ENCODE measurements at places on chromosomes 3 and 15. TPM values are rescaled to one million over a fixed set of nuclear protein-coding genes. Genes with fewer than 3 reads are reported as not detected.

DNA sequence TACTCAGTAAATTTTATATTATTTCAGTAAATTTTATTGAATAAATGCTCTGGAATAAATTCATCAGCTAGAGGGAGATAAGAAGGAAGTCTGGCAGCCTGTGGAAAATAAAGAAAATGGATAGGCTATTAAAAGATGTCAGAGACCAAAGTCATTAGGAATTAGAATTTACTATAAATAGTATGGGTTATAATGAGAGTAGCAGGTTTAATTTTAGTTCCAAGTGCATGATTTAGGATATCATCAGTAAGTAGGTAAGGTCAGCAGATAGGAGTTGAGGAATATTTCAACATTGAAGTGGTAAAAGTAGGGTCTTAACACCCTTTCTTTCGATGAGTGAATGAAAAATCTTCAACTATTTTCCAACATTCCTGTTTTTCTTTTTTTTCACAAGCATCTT lies 64.6 kb downstream of the SNRPN start:
- no peak for DNase-seq

- DNase-seq: no peak
These were observed 111.0 kb downstream of the NSUN3 start for GRCh38 chr3:94173673-94174434.

- DNase-seq: no peak
These were observed 615.7 kb upstream of the UBE2E2 start for GRCh38 chr3:22587446-22587845.

DNA sequence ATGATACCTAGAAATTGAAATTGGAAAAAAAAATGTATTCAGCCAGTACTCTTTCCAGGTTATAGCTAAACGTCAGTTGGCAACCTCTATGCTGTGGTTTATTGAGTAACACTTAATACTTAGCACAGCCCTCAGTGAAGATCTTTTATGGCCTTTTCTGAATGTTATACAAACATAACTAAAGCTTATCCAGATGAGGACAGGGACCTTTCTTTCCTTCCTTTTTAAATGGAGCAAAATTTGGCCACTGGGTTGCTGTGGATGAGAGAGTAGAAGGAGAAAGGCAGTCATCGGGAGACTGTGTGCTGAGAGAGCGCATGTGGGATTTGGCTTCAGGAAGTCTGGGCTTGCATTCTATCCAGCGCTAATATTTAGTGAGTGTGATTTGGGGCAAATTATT lies 36.1 kb downstream of the IGF1R start:
- peak; percentile 39 for DNase-seq

DNA sequence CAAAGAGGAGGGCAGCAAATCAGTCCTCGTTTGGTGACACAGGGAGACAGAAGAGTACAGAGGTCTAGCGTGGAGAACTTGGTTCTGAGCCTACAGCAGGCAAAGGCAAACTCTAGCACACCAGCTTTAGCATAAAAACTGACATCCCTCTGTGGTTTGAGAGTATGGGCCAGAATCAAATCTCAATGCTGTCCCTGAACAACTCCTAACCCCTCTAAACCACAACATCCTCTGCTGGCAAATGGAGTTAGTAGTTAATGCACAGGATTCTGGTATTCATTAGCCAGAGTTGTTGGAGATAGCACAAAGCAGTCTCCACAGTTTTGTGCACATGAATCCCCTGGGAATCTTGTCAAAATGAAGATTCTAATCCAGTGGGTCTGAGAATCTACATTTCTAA lies 315.8 kb downstream of the NTRK3 start:
- no peak for DNase-seq

- DNase-seq: peak; percentile 66
These were observed 105.4 kb upstream of the ANKRD28 start for GRCh38 chr3:15903164-15903563.

GRCh38 chr3:46214751-46215352 lies 6.7 kb upstream of the CCR1 start:
- DNase-seq: no peak

GRCh38 chr3:73225146-73225855 lies 163.8 kb downstream of the EBLN2 start:
- no peak for DNase-seq

DNA sequence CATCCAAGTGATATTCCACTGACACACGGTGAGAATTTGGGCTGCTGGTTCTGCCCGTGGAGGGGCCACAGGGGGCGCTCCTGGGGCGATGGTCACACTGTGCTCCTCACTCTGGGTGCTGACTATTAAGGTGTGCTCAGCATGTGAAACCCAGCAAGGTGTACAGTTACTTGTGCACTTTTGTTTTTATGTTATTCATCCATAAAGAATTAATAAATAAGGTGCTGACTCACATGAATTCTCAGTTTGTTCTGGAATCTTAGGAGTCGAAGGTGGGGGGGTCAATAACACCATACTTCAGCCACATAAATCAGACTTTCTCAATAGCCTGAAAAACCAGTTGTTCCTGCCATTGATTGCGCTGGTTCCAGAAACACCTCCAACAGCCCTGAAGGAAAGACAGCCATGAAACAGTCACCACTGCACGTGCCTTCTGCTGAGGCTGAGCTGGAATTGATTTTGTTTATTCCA lies 53.5 kb upstream of the SPATA12 start:
- DNase-seq: no peak

DNA sequence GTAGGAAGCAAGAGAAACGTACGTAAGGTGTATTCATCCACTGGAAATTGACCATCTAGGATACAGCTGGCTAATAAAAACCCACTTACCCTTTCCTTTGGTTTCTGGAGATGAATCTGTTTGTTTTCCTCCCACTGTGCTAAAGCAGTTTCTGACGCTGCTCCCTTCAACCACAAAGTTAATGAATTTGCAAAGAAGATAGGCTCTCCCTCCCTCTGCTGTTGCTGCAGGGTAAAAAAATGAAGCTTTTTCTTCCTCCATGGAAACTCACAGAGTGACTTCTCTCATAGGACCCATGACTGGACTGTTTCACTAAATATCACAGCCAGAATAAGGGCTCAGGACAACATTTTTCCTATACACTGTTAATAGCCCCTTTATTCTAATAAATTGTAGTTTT lies 172.1 kb upstream of the LRRN1 start:
- no peak for DNase-seq

DNA sequence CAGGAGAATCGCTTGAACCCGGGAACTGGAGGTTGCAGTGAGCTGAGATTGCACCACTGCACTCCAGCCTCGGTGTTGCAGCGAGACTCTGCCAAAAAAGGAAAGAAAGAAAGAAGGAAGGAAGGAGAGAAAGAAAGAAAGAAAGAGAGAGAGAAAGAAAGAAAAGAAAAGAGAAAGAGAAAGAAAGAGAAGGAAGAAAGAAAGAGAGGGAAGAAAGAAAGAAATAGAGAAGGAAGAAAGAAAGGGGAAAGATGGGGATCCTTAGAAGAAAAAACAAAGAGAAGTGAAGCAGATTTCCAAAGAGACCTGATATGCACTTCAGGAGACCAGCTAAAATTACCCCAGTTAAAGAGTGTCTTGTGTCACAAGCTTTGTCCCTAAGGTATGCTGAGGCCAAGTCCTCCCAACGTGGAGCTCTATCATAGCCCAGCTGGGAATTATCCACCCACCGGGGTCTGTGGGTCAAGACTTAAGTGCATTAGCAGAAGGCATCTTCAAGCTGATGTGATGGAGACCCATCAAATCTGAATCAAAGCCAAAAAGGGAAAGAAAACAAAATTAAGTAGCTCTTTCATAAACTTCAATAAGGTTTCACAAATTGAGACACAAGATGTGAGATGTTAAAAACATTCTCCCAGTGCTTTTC lies 17.8 kb upstream of the AKAP13 start:
- no peak for DNase-seq

GRCh38 chr3:179943117-179943880 lies 93.4 kb downstream of the PEX5L start:
- DNase-seq: no peak

GRCh38 chr3:133490468-133491351 lies 82.8 kb upstream of the CDV3 start:
- DNase-seq: no peak

DNA sequence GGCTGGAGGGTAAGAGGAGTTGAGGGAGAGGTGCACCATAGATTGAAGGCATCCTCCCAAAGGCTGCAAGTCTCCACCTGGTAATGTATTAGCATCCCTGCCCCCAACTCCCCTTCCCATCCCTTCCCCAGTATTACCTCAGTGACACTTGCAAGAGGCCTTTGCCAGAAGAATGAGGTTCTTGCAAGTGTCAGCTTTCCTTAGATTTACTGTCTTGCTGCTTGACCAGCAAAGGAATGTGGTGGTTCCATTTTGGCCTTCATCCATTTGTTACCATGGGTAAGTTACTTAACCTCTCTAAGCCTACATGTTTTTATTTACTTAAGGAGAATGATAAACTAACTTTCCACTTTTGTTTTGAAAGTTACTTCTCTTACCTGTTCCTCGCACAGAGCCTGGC lies 108.9 kb downstream of the LRTM1 start:
- DNase-seq: no peak

- DNase-seq: no peak
These were observed 120.8 kb upstream of the CCNL1 start for GRCh38 chr3:157280786-157281185.

GRCh38 chr15:34721802-34722438 lies 32.9 kb downstream of the GJD2 start:
- DNase-seq: peak; percentile 94

GRCh38 chr15:29135309-29135657 lies 134.3 kb downstream of the NSMCE3 start:
- no peak for DNase-seq

DNA sequence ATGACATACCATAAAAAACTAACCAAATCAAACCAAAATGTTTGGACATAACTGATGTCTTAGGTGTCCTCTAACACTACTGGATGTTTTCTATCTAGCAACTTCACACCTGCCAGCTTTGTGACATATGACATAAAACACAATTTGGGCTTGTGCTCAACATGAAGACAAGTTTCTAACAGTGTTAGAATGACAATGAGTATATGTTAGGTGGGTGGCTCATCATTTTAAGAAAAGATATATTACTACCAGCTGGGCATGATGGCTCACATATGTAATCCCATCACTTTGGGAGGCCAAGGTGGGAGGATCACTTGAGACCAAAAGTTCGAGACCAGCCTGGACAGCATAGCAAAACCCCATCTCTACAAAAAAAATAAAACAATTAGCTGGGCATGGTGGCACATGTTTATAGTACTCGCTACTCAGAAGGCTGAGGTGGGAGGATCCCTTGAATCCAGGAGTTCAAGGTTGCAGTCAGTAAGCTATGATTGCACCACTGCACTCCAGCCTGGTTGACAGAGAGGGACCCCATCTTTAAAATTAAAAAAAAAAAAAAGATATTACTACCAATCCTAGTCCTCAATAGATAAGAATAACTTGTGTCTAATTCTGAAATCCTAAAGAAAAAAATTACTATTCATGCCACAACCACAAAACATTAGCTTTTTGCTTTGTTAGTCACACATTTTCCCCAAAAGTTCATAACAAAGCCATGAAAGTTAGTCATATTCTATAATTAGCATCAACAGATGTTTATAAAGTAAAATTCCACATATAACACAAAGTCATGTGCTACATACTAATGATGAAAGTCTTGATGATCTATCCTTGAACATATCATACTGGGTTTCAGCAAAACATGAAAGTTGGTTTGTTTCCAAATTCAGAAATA lies 59.9 kb downstream of the LRRFIP2 start:
- no peak for DNase-seq

- peak; percentile 38 for DNase-seq
These were observed 3.7 kb downstream of the PBRM1 start for GRCh38 chr3:52682016-52682415.

DNA sequence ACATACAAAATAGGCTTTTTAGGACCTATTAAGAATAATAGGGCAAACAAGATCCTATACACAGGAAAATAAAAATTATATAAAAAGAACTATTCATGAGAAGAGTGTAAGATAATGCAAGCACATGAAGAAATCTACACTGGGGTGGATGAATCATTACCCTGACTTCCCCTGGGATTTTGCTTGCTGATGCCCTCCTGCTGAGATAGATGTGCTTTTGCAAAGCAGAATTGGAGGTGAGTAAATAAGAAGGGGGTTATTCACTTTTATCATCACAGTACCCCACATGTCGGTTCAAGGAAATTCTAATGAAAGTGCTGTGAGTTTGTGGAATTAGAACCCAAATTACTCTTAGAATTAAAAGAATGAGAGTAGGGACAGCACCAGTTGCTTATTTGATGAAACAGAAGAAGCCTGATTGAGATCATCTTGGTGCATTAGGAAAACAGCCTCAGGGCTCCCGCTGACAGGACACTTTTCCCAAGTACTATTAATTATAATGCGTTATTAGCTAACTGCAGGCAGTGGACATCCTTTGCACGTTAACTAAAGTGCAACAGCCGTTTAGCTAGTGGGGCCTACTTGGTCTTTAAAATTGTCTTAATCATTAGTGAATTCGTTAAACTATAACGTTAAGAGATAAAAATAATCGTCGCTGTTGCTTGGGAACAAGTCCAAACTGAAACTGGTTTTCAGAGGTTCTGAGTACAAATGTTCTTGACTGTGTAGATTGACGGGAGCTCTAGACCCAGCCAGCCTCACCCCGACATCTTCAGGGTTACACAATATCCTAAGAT lies 48.4 kb downstream of the SLC2A2 start:
- no peak for DNase-seq

GRCh38 chr3:61299343-61300005 lies 48.2 kb upstream of the FHIT start:
- DNase-seq: no peak

DNA sequence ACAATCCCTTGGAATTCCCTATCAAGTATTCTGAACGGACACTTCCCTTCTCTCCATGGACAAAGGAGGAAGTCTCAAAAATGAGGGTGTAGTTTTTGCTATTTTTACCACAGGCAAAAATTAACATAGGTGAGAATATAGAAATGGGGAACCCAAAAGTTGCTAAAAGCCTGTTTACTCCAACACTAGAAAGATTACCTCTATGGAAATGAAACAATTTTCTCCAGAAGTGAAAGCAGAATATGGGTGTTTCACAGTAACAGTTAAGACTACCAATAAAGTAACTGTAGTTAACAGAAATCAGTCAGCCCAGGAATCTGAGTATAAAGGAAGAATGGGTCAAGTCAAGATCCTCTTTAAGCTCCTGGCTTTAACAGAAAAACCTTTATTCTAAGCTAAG lies 9.3 kb downstream of the TRA2B start:
- DNase-seq: no peak

- peak; percentile 72 for DNase-seq
These were observed 82.7 kb downstream of the CD47 start for GRCh38 chr3:108008106-108008505.

The LTK gene
- total RNA-seq: not detected

The GALNT15 gene
- total RNA-seq: not detected

The NOX5 gene
- total RNA-seq: not detected

The GABRB3 gene
- total RNA-seq: 3.6 TPM

The CCR3 gene
- total RNA-seq: not detected

The HAPLN3 gene
- 1.7 TPM for total RNA-seq

The SLC28A2 gene
- total RNA-seq: not detected

The TLR9 gene
- not detected for total RNA-seq

The DLL4 gene
- not detected for total RNA-seq

The GOLGA8M gene
- total RNA-seq: 1.3 TPM

The MCTP2 gene
- total RNA-seq: 10.1 TPM
